ENCODE measurements at places on chromosomes 5 and 9.
A peak's percentile ranks its signal among the peaks of the same experiment; 100 is the strongest.

DNA sequence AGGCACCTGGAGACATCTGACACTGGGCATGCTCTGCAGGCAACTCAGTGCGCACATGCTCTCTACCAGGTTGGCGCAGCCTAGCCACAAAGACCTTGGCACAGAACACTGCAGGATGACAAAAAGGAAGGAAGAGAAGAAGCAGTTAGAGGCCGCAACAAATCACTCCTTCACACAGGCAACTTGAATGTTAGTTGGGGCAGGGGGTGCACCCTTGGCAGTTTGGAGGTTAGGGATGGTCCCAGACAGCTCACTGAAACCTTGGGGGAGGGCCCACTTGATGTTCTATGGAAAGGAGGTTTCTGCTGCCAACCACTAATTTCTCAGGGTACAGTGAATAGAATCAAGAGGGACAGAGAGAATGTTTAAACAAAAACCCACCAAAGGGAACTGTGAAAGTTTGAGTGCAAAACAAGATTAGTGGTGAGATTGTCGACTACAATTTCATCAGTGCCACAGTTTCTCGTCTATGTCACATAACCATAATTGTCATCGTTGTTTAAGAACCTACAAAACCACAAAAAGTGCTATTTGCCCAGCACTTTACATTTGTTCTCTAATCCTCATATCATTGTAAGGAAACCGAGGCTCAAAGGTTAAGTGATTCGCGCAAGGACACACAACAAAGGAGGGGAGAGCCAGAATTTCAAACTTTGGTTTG, 48.7 kb downstream of the FBXW11 start:
- peak; percentile 49 for DNase-seq

GRCh38 chr5:140870221-140871201, 1.8 kb downstream of the PCDHA11 start:
- no peak for DNase-seq

GRCh38 chr5:33734537-33734936, 157.3 kb downstream of the ADAMTS12 start:
- DNase-seq = no peak

- no peak for DNase-seq
Observed at GRCh38 chr9:16899606-16900005, 29.1 kb upstream of the BNC2 start.

DNA sequence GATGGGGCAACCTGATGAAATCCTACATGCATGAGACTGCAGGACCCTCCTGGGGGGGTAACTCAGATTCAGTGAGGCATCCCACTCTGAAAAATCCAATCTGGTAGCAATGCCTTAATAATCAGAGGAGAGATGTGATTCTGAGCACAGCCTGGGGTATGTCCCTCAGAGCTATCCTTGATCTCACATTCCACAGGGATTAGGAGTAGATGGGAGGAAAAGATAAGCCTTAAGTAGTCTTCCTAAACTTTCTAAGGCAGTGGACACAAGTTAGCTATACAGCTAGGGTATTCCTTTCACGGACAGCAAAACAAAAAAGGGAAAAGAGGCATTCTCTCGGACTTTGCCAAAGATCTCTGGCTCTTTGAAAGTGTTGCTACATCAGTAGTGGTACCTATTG, 3.9 kb upstream of the SPATA9 start:
- DNase-seq = no peak

- no peak for DNase-seq
Observed at GRCh38 chr5:164540174-164540573, 1034.8 kb downstream of the MAT2B start.

DNA sequence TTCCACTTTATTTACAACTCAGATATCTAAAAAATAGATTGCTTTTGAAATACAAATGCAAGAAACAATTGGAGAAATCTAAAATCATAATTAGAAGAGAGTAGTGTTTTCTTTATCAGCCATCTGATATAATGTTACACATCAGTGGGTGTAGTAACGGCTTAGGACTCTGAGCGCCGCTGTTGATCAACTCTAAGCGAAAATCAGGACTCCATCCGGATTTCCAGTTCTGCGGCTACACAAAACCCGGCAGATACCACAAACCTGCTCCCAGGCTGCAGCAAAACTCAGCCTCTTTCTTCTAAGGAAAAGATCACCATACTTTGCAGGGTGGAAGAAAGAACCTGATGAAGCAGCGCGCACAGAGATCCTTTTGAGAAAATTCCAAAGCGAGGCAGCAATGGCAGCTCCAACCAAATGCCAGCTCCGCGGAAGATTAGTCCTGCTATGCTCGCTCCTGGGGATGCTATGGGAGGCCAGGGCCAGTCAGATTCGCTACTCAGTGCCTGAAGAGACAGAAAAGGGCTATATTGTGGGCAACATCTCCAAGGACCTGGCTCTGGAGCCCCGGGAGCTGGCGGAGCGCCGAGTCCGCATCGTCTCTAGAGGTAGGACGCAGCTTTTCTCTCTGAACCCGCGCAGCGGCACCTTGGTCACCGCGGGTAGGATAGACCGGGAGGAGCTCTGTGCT, at the start of gene PCDHGA9:
Gene PCDHGA9 (plus strand): TSS at position 226 of the 691 bp plus-strand sequence. CDS start 175 bp downstream, at position 401.
- no peak for DNase-seq

DNA sequence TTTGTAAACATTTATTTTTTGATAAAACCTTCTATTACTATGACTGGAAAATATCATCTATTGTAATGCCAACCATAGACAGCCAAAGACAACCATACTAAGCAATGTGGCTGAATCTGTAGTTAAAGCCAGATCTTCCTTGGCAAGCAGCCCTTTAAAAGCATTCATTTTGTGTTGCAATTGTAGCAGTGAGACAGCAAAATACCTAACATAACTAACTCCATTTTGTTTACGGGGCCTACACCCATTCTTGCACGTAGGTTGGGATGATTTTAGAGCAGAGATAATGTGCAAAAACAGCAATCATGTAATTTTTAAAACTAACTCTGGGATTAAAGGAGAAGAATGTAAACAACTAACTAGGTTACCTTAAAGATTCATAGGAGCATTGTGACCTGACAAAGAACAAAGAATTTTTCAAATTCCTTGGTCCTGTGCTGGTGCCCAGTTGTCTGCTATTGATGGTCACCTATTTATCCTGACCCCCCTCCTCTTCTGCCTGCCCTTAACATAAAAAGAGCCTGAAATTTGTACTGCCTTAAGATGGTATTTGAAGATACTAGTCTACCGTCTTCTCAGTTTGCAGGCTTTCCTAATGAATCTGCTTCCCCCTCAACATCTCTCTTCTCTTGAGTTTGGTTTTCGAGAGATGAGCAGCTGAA, 10.6 kb downstream of the IFNA1 start:
- no peak for DNase-seq

- DNase-seq = no peak
Observed at GRCh38 chr5:139901251-139901575, 105.6 kb downstream of the PSD2 start.

- no peak for DNase-seq
Observed at GRCh38 chr5:134249469-134250379, 23.9 kb upstream of the PPP2CA start.

DNA sequence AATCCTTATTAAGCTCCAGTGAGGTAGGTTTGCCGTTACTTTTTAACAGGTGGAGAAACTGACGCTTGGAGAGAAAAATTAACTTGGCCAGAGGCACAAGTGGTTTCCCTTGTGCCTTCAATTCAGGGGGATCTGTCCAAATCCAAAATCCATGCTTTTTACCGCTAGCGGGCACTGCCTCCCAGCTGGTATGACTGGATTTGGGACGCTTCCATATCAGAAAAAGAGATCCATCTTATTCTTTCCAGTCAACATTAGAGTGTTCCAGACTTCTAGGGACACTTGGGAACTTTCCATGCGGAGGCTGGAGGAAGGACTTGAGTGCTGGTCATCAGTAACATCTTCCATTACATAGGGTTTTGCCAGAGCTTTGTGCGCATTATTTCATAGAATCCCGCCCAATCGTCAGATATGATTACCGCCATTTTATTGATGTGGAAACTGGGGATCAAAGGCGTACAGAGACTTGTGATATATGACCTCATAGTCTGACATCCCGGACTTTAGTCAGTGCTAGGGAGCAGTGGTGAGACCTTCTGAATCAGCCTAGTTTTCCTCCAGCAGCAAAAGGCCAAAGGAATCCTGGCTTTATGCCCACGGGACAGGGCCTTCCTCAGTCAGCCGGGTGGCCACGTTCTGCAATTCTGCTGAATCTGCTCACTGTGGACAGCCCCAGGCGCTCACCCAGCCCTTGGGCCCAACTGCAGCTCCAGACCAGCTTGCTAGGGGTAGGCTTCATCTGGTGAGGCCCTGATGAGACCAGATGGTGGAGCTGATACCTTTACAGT, 1.1 kb upstream of the GNPDA1 start:
- no peak for DNase-seq

Measured in activated CD4-positive, alpha-beta T cell treated with anti-CD3 and anti-CD28 coated beads, Interleukin-2, amount 50 U/mL, for 16 hours (primary cell).